Activated CD4-positive, alpha-beta T cell treated with anti-CD3 and anti-CD28 coated beads, Interleukin-2, amount 10 ng/mL, durations not matched to agents 24 days and 14 days (primary cell): ENCODE measurements at places on chromosomes 16 and 17. TPM values are rescaled to one million over a fixed set of nuclear protein-coding genes. Genes with fewer than 3 reads are reported as not detected.

DNA sequence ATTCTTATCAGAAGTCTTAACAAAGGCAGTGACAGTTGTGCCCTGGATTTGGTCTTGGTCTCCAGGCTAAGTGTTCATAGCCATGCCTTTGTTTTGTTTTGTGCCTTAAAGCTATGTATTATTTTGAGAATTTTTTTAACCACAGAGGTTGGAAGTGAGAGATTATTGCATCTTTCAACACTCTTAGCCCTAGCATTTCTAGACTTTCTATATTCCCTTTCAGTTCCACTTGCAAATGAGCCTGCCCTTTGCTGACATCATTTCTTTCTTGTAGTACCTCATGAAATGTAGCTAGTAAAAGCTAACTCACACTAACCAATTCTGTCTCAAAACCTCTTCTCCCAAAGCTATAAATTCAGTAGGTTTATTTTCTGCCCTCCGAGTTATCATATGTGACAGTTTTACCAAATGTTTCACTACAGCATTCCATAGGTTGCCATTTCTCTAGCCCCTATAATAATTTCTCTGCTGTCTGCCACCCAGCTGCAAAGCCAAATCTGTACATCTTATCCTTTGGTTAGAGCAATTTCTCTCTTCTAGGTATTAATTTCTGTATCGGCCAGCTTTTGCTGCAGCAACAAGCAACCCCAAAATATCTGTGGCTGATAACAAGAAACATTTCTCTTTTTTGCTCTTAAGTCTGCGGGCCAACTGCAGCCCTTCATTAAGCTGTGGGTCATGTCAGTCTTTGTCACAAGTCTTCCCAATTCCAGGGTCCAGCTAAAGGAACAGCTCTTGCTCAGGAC is 14.2 kb upstream of the CCL1 start:
- no peak for DNase-seq

Gene LRRC46
- 0.33 and 0.44 TPM in 2 replicates for total RNA-seq

DNA sequence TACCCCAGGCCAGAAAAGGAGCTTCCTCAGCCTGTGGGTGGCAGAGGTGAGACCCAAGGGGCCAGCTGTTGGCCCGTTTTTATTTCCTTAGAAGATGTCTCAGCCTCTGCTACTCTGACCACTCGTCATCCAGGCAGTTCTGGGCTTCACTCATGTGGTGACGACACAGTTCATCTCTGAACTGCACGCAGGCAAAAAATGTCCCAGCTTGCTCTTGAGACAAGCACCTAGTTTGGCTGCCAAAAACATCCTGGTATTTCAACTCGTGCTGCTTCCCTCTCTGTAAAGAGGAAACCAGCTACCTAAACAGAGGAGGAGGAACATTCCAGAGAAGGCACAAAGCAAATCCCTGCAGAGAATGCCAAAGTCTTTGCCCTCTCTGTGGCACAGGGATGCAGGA is 125.7 kb downstream of the XYLT1 start:
- peak; percentile 76 for DNase-seq

GRCh38 chr16:29993903-29994599 is 1.4 kb downstream of the HIRIP3 start:
- no peak for DNase-seq

GRCh38 chr16:31224092-31224955 is 7.4 kb upstream of the PYDC1 start:
- no peak for DNase-seq

DNA sequence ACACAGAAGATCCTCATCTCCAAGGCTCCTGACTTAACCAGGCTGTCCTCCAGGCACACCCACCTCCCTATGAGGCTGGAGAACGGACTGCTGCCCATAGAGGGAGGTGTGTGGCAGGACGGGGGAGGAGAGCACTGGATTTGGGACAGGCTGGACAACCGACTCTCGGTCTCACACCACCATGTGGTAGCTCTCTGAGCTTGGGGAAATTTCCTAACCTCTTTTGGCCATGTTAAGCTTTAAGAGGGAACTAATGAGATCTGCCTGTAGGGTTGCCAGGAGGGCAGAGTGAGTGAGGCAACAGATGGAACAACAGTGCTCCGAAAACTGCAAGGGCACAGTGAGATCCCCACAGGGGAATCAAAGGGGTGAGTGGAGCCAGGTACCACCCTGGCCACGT is 32.7 kb downstream of the RHBDL3 start:
- DNase-seq = no peak

- peak; percentile 93 for DNase-seq
These were observed at the start of gene CCR7 for GRCh38 chr17:40564883-40565768. CCR7 (minus strand) TSS chr17:40565472; CDS start chr17:40565409, 63 bp downstream.
